ENCODE measurements at places on chromosomes 12 and 14. TPM values are rescaled to one million over a fixed set of nuclear protein-coding genes. Genes with fewer than 3 reads are reported as not detected.

Gene CEBPE
- total RNA-seq, result not detected

Gene COX6A1
- total RNA-seq, result 293 TPM

Gene NFE2
- total RNA-seq, result not detected

Gene LUM
- total RNA-seq, result 0.46 TPM

Gene KRT79
- not detected for total RNA-seq

GRCh38 chr12:109458771-109459208, 18.3 kb downstream of the KCTD10 start:
- DNase-seq, result no peak

GRCh38 chr12:87315-87714, 20.7 kb downstream of the IQSEC3 start:
- no peak for DNase-seq

DNA sequence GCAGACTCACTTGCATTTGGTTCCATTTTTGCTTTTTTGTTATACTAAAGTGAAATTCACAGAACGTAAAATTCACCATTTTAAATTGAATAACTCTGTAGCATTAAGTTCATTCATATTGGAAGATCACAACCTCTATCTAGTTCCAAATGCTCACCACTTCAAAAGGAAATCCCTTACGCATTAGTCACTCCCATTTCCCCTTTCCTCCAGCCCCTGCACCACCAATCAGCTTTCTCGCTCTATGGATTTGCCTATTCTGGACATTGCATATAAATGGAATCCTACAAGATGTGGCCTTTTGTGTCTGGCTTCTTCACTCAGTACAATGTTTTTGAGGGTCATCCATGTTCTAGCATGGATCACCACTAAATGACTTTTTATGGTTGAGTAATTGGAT, 294.5 kb downstream of the KSR2 start:
- peak; percentile 70 for DNase-seq

Gene SERPINA10
- total RNA-seq, result not detected

Measured in pulmonary artery endothelial cell (primary cell).